Hepatocyte (in vitro differentiated cells): ENCODE measurements at places on chromosomes 5 and 9. TPM values are rescaled to one million over a fixed set of nuclear protein-coding genes. Genes with fewer than 3 reads are reported as not detected.

Gene MORN5
- not detected in 2 replicates for total RNA-seq

Gene ECSCR
- total RNA-seq, result 0.27 and 2.2 TPM in 2 replicates

Gene RAB3C
- 3.9 and 5.2 TPM in 2 replicates for total RNA-seq

Gene C1QTNF3
- 4.3 and 7.4 TPM in 2 replicates for total RNA-seq

Gene ARL14EPL
- total RNA-seq, result 0.07 TPM in 1 of 2 replicates, not detected in the other

Gene PCDHGB3
- not detected in 2 replicates for total RNA-seq

Gene SPATA24
- total RNA-seq, result 2.6 and 6.3 TPM in 2 replicates

Gene IFNA7
- total RNA-seq, result not detected in 2 replicates
